ENCODE measurements at places on chromosomes 2 and 18. TPM values are rescaled to one million over a fixed set of nuclear protein-coding genes. Genes with fewer than 3 reads are reported as not detected.

PER2 gene
- 3.8 TPM for polyA plus RNA-seq

NEURL3 gene
- polyA plus RNA-seq, result 0.07 TPM

DPP10 gene
- 0.05 TPM for polyA plus RNA-seq

UGT1A1 gene
- not detected for polyA plus RNA-seq

MPP4 gene
- polyA plus RNA-seq, result not detected

TUBA4B gene
- not detected for polyA plus RNA-seq

IL1F10 gene
- polyA plus RNA-seq, result not detected

EGR4 gene
- 0.48 TPM for polyA plus RNA-seq

NEU4 gene
- 0.68 TPM for polyA plus RNA-seq

SERPINB13 gene
- polyA plus RNA-seq, result not detected

LRRTM4 gene
- 0.09 TPM for polyA plus RNA-seq

MRPS5 gene
- 76.9 TPM for polyA plus RNA-seq

SIX3 gene
- polyA plus RNA-seq, result not detected

ANO7 gene
- 1.1 TPM for polyA plus RNA-seq

KLHL41 gene
- 62.2 TPM for polyA plus RNA-seq

NXPH2 gene
- not detected for polyA plus RNA-seq

CYP1B1 gene
- polyA plus RNA-seq, result 10.1 TPM

SRD5A2 gene
- polyA plus RNA-seq, result not detected

NCK2 gene
- 30.9 TPM for polyA plus RNA-seq

CEP192 gene
- polyA plus RNA-seq, result 8.2 TPM

NDUFS1 gene
- polyA plus RNA-seq, result 132 TPM

RAB6C gene
- 0.07 TPM for polyA plus RNA-seq

EXOC6B gene
- polyA plus RNA-seq, result 17.5 TPM

ARHGAP28 gene
- polyA plus RNA-seq, result 0.93 TPM

SALL3 gene
- 0.14 TPM for polyA plus RNA-seq

ZSWIM2 gene
- not detected for polyA plus RNA-seq

NDC80 gene
- polyA plus RNA-seq, result 0.18 TPM

NLRC4 gene
- 0.41 TPM for polyA plus RNA-seq

ZNF519 gene
- polyA plus RNA-seq, result 1.9 TPM

PROKR1 gene
- 0.02 TPM for polyA plus RNA-seq

DNAJC5G gene
- polyA plus RNA-seq, result 2.2 TPM

LIPG gene
- polyA plus RNA-seq, result 0.07 TPM

NAT8 gene
- not detected for polyA plus RNA-seq

Measured in right cardiac atrium (tissue), 5 donors.